ENCODE measurements at places on chromosomes 16 and 17. TPM values are rescaled to one million over a fixed set of nuclear protein-coding genes. Genes with fewer than 3 reads are reported as not detected.

The AURKB gene
- 167 TPM for total RNA-seq

The LGALS9B gene
- not detected for total RNA-seq

The HSD17B1 gene
- 1.8 TPM for total RNA-seq

The RASD1 gene
- total RNA-seq, result 3.0 TPM

The WNT9B gene
- total RNA-seq, result not detected

The TBC1D3B gene
- total RNA-seq, result 10.8 TPM

The BICDL2 gene
- not detected for total RNA-seq

The MYCBPAP gene
- total RNA-seq, result 24.3 TPM

The CHRNE gene
- total RNA-seq, result 0.89 TPM

The HIGD1B gene
- total RNA-seq, result not detected

The PRR35 gene
- not detected for total RNA-seq

The EFCAB5 gene
- 1.7 TPM for total RNA-seq

The PROCA1 gene
- total RNA-seq, result 8.0 TPM

The KRTAP4-1 gene
- total RNA-seq, result not detected

The SULT1A1 gene
- total RNA-seq, result 12.7 TPM

The DCTN5 gene
- 78.2 TPM for total RNA-seq

The ATP2C2 gene
- 0.07 TPM for total RNA-seq

Data from activated T-cell treated with anti-CD3 and anti-CD28 coated beads, Interleukin-2, amount 50 U/mL, for 72 hours (primary cell).